ENCODE measurements at places on chromosomes 13 and 19. TPM values are rescaled to one million over a fixed set of nuclear protein-coding genes. Genes with fewer than 3 reads are reported as not detected.
A peak's percentile ranks its signal among the peaks of the same experiment; 100 is the strongest.

RTBDN gene
- total RNA-seq: not detected

CD37 gene
- not detected for total RNA-seq

MAB21L1 gene
- not detected for total RNA-seq

SMIM17 gene
- not detected for total RNA-seq

ONECUT3 gene
- total RNA-seq: not detected

UBE2S gene
- total RNA-seq: 383 TPM

KLK1 gene
- 5.0 TPM for total RNA-seq

KLHL1 gene
- not detected for total RNA-seq

TMC4 gene
- 9.5 TPM for total RNA-seq

PABPC3 gene
- 0.23 TPM for total RNA-seq

GRCh38 chr13:100363285-100363711 lies 225.3 kb downstream of the GGACT start:
- no peak for DNase-seq

DNA sequence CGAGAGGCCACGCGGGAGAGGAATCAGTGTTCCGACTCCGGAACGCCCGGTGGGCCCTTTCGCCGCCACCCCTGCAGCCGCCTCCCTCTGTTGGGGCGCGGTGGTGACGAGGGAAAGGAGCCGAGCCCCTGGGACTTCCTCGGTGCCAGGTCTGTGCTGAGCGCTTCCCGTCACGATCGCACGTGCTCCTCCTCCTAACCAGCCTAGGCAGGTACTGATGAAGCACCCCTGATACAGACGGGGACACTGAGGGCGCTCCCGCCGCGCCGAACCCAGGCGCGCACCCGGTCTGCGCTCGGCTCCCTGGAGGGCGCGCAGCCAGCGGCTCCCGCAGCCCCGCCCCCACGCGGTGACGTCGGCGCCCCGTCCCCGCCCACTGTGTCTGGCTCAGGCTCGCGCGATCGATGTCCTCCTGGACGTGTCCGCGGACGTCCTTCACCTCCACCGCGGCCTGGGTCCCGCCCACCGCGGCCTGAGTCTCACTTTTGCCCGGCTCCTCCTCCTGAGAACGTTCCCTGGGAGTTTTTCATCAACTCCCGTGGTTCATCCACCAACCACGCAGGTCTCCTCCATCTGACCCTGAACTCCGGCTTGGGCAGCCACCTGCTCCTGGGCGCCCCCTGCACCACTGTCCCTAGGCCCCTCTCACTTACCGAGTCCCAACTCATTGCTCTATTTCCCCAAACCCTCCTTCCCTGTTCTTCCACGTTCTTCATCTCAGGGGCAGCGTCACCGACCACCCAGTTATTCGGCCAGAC lies 2.6 kb upstream of the KLK15 start:
- no peak for DNase-seq

GRCh38 chr13:107976628-107977027 lies 238.7 kb downstream of the LIG4 start:
- no peak for DNase-seq

GRCh38 chr19:54560881-54561385 lies 12.7 kb upstream of the LILRA2 start:
- DNase-seq: no peak

DNA sequence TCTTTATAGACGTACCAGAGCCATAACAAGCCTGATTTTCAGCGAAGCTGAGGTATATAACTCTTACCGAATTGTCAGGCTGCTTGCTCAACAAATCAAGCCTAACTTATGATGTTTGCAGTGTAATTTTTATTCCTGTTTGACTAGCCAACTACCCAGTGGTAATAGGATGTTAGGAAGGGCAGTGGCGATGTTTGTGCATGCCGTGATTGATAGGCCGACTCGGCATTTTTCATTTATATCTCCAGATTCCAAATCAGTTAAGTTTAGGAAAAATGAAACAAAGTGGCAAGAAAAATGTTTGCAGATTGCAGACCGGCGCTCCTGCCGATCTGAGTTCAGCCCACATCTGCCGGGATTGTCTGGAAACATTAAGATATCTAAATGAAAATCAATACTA lies 401.6 kb upstream of the ZNF507 start:
- DNase-seq: no peak

DNA sequence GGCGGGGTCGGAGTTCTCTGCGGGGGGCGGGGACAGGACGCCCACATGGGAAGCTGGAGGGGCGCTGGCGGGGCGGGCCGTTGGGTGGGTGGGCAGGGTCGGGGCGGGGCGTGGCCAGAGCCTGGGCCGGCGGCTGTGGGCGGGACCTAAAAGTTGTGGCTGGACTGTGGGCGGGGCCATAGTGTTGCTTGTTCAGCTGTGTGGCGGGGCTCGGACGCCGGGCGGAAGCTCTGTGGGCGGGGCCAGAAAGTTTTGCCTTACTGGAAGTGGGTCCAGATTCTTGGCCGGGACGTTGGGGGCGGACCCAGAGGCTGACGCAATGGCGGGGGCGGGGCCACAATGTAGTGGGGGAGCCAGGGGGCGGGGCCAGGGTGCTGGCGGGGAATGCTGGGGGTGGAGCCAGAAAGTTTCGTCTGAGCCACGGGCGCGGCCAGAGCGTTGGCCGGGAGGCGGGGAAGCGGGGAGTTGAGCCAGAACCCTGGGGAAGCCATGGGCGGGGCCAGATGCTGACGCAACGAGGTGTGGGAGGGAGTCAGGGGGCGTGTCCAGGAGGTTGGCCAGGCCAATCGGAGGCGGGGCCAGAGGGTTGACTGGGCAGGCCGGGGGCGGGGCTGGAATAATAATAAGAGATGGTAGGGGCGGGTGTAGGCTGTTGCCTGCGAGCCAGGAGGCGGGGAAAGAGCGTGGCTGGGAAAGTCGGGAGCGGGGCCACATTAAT lies 527 bp downstream of the CCDC9 start:
- peak; percentile 79 for DNase-seq

DNA sequence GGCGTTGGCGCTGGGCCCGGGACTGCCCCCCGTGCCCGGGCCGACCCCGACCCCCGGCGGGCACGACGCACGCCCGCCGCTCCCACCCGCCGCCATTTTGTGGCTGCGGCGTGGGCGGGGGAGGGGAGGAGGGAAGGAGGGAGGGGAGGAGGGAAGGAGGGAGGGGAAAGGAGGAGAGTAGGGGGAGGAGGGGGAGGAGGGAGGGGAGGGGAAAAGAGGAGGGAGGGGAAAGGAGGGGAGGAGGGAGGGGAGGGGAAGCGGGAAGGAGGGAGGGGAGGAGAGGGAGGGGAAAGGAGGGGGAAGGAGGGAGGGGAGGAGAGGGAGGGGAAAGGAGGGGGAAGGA lies at the start of gene BTBD2:
BTBD2 (minus strand) TSS at position 107 of the 343 bp plus-strand sequence; CDS start at position 96, 11 bp downstream.
- no peak for DNase-seq

- no peak for DNase-seq
Measured at GRCh38 chr13:48404952-48405351, 8.0 kb downstream of the LPAR6 start.
